ENCODE measurements at places on chromosomes 3 and 15.

DNA sequence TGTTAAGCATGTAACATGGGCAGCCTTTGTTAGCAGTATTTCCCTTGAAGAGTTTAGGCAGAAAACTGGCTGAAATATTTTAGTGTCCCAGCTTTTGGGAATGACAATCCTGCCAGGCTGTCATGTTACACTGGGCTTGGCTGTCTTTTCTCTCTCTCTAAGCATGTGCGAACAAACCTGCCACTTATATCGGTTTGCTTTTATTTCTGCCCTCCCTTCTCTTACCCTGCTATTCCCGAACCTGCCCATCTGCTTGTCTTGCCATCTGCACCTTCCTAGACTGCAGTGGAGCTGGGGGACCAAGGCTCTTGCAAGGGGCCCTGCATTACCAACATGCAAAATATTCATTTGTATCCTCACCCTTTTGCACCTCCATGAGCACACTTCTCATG, 339.6 kb downstream of the EPHB1 start:
- DNase-seq: no peak

DNA sequence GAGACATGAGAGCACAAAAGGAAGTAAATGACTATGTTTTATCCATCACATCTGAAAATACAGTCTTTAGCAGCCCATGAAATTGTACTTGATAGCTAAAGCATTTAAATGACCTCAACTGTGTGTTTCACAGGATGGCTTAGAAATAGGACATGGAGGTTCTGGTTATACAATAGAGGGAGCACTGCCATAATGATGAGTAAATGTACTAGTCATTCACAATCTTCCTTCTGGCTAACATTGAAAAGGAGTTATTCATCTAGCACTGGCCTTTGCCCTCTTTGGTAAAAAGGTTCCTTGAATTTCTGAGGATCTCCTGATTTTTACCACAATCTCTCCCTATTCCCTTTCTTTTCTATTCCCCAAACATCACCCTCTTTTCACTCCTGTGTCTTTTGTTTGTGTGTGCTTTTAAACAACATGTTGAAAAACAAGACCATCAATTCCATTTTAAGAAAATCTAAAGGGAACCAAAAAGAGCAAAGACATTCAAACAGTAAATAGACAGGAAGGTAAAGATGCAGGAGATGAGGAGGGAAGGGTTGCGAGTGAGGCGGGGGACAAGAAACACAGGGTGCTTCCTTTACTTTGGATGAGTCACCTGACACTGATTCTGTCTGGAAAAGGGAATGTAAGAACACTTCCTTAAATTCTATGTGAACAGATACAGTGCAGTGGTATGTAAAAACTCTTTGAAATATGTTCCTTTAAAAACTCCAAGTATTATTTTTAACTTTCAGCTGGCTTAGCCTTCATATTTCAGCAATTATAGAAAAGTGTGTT, 619.0 kb downstream of the MECOM start:
- no peak for DNase-seq

DNA sequence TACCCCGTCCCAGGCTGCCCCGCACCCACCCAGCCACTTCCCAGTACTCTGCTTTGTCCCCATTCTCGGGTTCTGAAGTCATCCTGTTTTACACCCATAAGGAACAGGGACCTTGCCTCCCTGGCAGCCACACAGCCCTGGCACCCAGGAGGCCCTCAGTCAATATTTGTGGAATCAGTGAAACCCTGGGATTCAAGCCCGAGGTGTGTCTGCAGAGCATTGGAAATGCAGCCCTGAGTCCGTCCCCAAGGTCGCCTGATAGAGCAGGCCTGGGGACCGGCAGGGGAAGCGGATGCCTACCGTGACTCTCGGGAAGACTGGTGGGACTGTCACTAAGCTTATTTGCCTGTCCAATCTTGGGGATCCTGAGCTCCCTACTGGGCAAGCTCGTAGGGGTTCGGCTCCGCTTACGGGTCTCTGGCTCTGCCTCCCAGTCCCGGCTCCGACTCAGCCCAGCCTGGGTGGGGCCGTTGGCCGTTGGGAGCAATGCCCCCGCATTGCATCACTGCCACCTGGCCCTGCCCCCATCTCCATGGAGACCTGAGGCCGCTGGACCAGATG, 64.4 kb upstream of the TAMM41 start:
- no peak for DNase-seq

DNA sequence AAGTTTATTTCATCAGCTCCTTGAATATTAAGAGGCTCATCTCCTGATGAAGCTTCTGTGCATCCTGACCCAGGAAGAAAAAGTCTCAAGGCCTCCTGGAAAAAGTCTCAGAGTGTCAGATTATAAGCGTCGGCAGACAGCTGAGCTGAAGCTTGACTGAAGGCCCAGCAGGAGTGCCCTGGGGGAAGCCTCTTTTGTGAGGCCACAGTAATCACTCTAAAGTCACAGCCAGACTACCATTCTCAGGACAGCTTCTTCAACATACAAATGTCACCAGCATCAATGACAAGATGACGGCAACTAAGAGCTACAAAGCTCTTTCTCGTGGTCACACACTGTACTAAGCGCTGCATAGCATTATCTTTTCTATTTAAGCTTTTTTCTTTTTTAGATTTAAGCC, 72.7 kb upstream of the LRRN1 start:
- no peak for DNase-seq

- no peak for DNase-seq
Measured at GRCh38 chr3:141952611-141953010, 76.2 kb downstream of the ATP1B3 start.

GRCh38 chr3:185958626-185959025, 20.8 kb upstream of the TRA2B start:
- no peak for DNase-seq

GRCh38 chr15:62058327-62059028, 1.8 kb downstream of the VPS13C start:
- no peak for DNase-seq

- no peak for DNase-seq
Measured at GRCh38 chr3:39434574-39434973, 28.1 kb downstream of the RPSA start.

DNA sequence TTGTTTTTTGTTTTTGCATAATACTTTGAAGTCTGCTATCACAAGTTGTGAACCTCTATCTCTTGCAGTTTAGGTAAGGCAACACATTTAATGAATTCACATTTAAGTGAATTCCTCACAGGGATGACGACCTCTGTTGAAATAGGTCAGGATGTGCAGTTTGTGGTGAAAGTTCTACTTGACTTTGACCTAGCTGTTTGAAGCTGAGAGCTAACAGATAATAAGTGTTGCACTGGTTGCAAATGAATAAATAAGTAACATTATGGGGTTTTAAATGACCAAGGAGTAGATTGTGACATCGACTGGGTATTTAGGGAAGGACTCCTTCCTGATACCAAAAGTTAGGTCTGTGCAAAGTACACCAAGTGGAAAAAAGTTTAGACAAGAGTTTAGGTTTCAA, 23.9 kb downstream of the NIT2 start:
- no peak for DNase-seq

GRCh38 chr3:139110072-139110830, 65.6 kb upstream of the PRR23C start:
- DNase-seq: no peak

DNA sequence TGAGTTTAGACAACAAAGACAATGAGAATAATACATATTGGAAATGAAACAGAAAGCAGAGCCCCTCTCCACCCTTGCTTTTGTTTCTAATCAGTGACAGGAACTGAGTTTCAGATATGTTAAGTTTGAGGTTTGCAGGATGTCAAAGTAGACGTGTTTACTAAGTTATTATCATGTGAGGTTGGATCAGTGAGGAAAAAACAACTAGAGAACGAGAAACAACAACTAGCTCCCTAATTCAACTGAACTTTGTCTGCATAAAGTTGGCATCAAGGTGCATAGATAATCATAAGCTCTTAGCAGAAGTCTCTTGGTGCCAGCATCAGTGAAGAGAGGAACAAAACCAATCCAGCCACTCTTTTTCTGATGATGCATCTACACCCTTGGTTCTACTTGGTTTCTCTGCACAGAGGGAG, 491.1 kb upstream of the NR2F2 start:
- no peak for DNase-seq

DNA sequence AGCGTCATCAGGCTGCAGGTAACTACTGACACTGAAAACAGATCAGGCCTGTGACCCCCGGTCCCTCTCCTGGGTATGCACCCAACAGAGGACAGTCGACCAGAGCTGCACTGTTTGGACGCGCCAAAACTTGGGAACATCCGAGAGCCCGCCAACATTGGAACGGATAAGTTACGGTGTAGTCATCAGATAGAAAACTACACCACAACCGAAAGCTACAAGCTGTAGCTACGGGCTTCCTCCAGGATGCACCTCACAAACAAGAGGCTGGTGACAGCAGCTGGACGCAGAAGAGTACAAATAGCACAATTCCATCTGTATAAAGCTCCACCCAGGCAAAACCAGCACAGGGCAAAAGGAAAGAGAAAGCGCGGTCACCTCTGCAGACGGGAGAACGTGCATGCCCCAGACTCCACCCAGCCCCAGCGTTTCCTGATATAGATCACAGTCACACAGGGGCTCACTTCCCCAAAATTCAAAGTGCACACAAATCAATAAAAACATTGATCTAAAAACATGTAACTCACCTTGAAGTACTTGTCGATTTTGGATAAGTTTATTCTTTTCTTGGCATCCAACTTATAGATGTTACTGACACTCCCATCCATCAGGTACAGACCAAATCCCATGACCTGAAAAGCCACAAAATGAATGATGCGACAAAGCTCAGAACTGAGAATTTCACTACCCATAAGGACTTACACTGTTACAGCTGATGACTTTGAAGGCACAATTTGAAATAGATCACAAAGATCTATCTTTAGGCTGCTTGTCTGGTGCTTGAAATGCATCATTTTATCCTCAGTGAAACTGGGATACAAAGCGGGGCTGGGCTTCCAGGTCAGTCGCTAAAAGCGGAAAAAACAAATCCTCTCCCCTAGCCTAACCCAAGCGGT, 43.3 kb downstream of the CYFIP1 start:
- no peak for DNase-seq

All from stimulated activated CD8-positive, alpha-beta memory T cell treated with anti-CD3 and anti-CD28 coated beads, Interleukin-4, amount 100 ng/mL, for 1 hour (primary cell).